CD4-positive, alpha-beta T cell (primary cell): ENCODE measurements at places on chromosomes 3 and 15.

DNA sequence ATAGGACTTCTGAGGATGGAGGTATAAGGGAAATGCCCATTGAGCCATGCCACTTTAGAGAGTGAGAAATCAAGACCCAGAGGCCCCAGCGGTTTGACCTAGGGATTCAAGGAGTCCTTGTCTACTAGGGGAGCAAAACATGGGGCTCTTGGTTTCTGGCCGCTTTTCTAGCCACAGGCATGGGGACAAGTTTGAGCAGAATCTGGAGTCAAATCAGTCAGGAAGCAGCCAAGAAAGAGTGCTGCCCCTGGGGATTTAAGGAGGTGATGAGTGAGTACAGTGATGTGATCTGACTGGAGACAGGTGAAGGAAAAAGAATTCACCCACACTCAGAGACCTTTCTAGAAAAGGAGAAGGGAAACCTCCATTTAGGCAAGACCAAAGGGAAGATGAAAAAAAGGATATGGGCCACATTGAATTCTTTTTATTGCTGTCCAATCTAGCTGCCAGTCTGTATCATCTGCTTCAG is 244.0 kb upstream of the TBC1D5 start:
- DNase-seq = no peak

GRCh38 chr3:72238010-72238691 is 453.2 kb upstream of the PROK2 start:
- no peak for DNase-seq

DNA sequence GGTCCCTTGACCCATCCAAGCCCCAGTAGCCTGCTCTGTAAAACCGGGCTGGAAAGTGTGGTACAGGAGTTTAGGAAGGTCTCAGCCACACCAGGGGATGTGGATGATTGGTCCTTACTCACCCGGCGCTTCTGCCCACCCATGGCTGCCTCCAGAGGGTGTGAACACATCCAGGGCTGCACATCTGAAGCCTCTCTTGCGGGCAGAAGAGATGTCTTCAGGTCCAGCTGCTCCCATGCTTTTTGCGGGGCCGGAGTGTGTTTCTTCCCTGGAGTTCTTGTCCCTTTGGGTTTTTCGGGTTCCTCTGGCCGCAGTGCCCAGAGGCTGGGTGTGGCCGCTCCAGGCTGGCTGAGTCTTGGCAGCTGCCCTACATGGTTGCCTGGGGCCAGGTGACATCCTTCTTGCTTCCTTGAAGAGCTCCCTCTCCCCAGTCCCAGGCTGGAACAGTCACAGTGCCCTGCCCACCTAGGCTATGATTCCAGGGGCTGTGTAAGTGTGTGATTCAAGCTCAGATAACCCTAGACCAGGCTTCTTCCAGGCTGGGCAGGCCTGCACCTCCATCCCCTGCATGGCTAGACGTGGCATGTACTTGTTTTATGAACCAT is 33.9 kb downstream of the HDAC11 start:
- no peak for DNase-seq

GRCh38 chr15:41848631-41849030 is 10.0 kb downstream of the PLA2G4B start:
- no peak for DNase-seq

GRCh38 chr15:98787194-98787593 is 138.9 kb downstream of the IGF1R start:
- no peak for DNase-seq

GRCh38 chr3:178169421-178169820 is 366.8 kb upstream of the KCNMB2 start:
- DNase-seq = no peak
